ENCODE measurements at places on chromosomes 12 and 14.

DNA sequence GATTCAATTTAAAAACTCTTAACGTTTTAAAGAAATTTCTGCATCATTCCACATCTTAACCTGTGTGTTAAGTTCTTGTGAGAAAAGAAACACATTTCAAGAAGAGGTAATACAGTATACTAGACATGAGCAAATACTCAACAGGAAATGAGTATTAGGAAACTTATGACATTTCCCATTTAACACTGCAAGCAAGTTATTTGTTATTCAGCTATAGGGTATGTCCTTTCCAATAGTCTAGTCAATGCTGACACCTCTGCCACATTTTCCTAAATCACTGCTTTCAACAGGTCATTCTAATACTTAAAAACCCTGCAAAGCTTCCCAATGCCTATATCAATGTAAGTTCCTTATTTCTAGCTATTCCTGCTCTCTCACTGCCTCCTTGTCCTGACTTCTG is 93.1 kb downstream of the DDHD1 start:
- no peak for DNase-seq

GRCh38 chr12:39071611-39072010 is 166.2 kb upstream of the CPNE8 start:
- DNase-seq, result no peak

DNA sequence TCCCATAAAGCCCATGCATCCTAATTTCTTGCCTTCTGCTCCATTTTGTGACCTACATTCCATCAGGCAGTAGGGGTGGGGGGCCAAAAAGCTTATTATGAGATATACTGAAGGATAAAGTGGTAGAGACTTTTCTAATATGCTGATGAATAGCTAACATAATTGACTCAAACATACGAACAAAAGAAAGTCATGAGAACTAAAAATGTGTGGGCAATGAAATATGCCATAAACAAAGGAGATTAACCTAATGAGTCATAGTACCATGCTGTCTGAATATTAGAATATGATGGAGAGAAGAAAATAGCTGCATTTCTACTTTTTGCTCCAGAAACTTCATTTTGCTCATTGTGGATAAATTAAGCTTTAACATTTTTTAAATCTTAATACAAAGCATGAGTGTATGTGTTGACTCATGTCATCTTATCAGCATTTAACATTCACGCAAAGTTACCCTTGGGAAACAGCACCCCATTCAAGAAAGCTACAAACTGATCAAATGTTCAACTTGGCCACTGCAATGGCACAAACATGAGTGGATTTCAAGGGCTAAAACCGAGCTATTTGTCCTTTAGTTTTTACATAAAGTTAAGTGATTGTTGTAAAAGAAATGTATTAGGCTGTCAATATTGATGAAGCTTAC is 64.0 kb upstream of the DIO2 start:
- DNase-seq, result no peak

- no peak for DNase-seq
These were observed 16.7 kb downstream of the EGLN3 start for GRCh38 chr14:33934043-33934750.

DNA sequence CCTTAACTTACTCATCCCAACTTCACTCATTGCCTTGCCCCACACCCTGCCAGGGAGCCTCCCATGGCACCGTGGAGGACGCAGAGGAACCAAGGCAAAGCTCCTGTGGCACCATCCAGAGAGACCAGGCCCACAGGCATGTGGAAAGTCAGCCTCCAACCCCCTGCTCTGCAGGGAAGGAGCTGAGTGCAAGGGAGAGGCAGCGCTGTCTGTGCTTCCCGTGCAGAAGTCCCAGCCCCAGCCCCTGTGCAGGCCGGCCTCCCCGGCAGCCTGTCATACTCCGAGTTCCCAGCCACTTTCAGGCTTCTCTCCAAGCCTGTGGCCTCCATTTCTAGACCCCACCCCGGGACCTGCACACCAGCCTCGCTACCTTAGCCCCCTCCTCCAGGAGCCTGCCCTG is 106.4 kb downstream of the SINHCAF start:
- DNase-seq, result no peak

GRCh38 chr12:2043054-2043453 is 9.7 kb upstream of the CACNA1C start:
- no peak for DNase-seq

GRCh38 chr14:23663711-23664110 is 27.5 kb downstream of the DHRS2 start:
- no peak for DNase-seq

- no peak for DNase-seq
These were observed 23.8 kb downstream of the NEUROD4 start for GRCh38 chr12:55043542-55043941.

DNA sequence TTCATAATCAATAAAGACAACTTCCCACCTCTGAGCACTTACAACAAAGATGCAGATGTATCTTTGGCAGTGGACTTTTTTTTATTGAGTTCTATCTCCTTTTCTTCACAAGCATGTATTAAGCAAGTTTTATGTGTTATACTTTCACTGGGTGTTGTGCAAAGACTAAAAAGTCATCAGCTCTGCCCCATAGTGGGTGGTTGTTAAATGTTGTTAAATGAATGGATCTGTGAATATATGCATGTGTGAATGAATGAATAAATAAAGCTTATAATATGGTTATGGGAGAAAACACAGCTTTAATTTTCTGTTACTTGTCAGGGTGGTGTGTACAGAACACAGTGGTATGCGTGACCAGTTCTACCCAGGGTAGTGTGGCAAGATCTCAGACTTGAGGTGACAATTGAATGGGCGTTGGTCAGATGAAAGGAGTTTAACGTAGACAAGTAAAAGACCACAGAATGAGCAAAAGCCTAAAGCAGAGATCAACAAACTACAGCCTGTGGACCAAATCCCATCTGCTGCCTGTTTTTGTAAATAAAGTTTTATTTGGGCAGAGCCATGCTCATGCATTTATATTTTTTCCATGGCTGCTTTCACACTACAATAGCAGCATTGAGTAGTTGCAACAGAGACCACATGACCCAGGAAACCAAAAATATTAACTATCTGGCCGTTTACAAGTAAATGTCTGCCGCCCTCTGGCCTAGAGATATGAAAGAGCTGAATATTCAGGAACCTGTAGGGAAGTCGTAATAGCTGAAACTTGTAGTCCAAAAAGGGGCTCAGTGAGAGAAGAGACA is 207.4 kb upstream of the EEA1 start:
- DNase-seq, result no peak

- peak; percentile 65 for DNase-seq
These were observed 23.8 kb downstream of the VPS37B start for GRCh38 chr12:122871851-122872780.

DNA sequence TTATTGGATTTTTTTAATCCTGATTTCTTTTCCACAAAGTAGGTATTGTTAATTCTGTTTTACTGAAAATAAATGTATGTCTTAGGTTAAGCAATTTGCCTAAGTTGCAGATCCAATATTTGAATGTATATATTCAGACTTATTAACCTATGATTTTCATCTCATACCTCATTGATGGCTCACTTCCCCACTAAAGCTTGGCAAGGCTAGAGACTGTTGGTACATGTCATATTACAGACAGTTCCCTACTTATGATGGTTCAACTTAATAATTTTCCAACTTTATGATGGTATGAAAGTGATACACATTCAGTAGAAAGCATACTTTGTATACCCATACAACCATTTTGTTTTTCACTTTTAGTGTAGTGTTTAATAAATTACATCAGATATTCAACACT is 33.2 kb upstream of the KCNH3 start:
- no peak for DNase-seq

- no peak for DNase-seq
These were observed 34.7 kb downstream of the C12orf75 start for GRCh38 chr12:105365231-105365630.

DNA sequence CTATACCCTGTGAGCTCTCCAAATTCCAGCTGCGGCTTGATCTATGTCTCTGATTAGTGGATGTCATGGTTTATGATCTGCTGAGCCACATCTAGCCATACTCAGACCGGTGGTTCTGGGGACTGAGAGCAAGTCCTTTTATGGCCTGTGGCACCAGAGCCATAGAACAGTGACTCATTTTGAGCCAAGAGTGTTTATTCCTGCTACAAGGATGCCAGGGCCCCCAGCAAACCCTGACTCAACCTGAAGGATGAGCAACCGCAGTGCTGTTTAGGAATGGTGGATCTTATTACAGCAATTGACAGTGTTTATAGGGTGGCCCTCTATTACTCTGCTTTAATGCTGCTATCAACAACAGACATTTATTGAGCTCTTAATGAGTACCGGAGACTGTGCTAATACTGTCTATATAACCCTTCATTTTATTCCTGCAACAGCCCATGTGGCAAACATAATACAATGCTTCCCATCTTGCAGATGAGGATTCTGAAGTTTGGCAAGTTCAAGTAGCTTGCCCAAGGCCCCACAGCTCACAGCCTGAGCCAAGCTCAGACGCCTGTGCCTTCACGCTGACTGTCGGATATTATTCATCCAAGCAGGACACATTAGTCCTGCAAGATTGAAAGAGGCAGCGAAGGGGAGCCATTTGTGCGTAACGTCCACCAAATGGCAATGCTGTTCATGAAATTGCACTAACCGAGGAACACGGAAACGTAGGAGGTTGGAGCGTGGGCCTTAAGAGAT is 273.6 kb upstream of the PWP1 start:
- peak; percentile 49 for DNase-seq

GRCh38 chr14:20811986-20812975 is 9.6 kb upstream of the RNASE1 start:
- DNase-seq, result peak; percentile 20

- DNase-seq, result no peak
These were observed 4.9 kb upstream of the B4GALNT3 start for GRCh38 chr12:454833-455232.

DNA sequence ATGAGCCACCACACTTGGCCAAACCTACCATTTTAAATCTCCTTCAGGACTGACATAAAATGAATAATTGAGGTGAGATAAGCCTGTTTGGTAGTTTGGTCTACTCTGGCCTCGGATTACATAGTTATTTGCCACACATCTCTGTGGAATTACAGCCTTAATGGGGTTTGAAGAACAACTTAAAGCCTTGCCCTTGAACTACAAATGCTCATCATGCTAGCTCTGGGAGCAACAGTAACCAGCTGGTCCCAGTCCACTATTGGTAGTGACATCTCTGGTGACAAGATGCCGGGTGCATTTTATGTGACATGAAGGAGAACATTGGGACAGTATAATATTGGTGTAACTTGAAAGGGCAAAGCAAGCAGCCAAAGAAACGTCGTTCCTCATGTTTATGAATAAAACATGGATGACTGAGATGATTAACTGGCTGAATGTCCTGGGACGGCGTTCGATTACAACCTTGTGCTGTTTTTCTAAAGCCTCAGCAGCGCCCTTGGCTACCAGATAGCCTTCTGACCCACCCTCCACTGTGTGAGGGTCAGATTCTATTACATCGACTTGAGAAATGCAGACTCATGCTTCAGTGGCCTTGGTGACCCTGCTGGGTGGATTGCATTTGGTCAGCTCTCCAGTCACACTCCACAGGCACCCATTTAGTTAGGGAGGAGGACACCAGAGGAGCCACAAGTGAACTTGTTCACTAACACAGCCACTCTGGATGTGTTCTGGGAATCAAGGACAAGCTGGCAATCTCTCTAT is 41.5 kb downstream of the BEST3 start:
- no peak for DNase-seq

DNA sequence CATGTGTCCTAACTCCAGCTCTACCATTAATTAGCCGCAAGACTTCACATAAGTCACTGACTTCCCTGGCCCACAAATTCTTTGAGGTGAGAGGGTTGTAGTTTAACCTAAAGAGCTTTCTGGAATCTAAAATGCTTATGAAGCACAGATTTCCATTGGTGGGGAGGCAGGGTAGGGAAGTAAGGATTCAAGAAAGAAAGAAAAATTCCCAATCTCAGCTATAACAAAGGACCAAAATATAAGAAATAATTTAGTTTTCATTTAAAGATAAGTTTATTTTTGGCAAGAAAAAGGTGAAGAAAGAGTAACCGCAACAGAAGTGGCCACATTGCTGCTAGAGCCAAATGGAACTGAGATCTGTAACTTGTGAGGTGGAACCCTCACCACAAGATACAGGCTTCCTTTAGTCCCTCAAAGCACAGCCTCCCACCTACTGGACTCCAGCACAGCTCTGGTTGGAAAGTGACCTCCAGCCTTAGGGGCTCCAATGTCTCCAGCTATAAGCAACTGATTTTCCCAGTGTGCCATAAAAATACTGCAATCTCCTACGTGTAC is 23.6 kb downstream of the DAD1 start:
- DNase-seq, result no peak

DNA sequence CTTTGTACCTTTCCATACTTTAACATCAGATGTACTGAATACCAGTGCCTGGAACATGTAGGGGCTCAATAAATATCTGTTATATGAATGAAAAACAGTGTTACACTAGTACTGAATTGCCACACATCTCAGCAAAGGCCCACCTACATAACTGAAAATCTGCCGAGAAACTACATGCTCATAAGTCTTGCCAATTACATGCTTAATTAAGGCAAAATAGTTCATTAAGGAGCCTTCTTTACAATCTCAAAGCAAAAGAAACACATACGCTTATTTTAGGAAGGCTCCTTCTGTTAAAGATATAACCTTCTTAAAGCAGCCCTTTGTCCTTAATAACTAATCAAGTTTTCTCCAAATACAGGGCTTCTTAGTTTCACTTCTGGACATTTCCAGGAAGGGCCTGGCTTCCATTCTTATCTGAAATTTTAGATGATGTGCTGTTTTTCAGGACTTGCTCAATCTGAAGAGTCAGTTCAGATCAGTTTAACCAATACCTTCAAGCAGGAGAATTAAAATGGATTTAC is 11.5 kb downstream of the LIMA1 start:
- DNase-seq, result no peak

GRCh38 chr12:105072888-105073488 is 11.3 kb downstream of the ALDH1L2 start:
- DNase-seq, result no peak

GRCh38 chr12:108823804-108824203 is 33.6 kb downstream of the SSH1 start:
- no peak for DNase-seq

GRCh38 chr14:39430762-39431415 is 1.3 kb downstream of the FBXO33 start:
- no peak for DNase-seq

GRCh38 chr12:9779209-9779608 is 18.5 kb upstream of the CD69 start:
- no peak for DNase-seq

GRCh38 chr12:124872068-124872719 is 8.5 kb upstream of the SCARB1 start:
- DNase-seq, result no peak

DNA sequence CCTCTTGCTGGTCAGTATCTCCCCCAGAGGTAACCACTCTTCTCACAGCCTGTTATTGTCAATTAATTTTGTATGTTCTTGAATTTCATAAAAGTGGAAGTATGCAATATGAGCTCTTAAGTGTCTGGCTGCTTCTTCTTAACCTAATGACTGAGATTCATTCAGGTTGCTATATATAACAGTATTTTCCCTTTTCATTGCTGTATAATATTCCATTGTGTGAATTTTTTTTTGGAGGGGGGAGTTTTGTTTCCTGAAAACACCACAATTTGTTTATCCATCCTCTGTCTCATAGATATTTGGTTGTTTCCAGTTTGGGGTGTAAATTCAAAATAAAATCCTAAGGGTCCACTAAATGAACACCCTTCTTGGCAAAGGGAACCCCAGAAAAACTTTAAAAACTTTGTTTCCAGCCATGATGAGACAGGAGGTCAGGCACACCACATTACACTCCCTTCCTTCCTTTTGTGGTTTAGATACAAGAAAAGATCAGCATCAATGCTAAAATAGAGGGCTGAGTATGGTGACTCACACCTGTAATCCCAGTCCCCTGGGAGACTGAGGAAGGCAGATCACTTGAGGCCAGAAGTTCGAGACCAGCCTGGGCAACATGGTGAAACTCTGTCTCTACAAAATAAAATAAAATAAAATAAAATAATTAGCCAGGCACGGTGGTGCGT is 4.1 kb upstream of the DAO start:
- no peak for DNase-seq
